NCI-H1417 (cell line): ENCODE measurements at places on chromosomes 1 and 21.

GRCh38 chr1:91104712-91105111 is 82.9 kb upstream of the ZNF644 start:
- no peak for DNase-seq

DNA sequence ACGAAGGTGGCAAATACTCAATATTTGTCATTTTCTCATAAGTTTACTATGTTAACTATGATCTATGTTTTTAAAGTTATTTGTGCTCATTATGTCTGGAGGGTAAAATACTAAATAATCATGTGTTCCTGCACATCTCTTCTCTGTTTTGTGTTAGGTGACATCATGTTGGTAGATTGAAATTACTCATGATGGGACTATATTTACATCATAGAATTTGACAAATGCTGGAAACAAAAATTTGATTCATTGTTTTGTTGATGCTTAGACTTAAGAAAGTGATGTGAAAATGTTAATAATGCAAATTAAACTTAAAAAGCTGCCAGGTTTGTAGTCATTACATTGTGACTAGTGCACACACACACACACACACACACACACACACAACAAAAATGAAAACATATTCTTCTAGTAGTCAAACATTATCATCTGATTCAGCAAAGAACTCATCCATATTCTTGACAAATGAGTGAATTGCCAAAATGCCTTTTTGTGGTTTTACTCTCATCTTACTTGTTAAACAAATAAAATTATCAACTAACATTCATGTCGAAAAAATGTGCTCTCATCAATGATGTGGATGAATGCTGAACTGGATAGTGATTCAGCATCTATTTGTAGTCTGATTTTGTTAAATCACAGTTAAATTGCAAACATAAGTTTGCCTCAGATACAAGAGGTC is 870.7 kb downstream of the BRINP3 start:
- DNase-seq = no peak

GRCh38 chr1:221874285-221875003 is 132.6 kb upstream of the DUSP10 start:
- no peak for DNase-seq

GRCh38 chr1:109838838-109839240 is 71.8 kb upstream of the CSF1 start:
- no peak for DNase-seq

DNA sequence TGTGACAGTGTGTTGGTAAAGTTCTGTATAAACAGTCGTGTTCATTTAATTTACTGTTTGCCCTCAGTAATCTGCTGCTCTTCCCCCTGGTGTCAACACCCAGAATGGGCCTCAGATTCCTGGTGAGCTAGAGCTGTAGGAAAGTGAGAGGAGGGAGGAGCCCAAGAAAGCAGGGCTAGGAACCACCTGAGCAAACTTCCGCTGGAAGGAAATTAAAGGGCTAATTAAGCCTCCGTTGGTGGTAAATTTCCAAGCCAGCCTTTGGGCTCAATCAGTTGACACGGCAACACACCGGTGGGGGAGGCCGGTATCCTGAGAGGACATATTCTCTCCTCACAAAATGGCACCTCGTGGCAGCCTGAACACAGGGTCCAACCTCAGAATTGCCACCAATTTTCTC is 32.9 kb downstream of the RAB3B start:
- DNase-seq = peak; percentile 35

DNA sequence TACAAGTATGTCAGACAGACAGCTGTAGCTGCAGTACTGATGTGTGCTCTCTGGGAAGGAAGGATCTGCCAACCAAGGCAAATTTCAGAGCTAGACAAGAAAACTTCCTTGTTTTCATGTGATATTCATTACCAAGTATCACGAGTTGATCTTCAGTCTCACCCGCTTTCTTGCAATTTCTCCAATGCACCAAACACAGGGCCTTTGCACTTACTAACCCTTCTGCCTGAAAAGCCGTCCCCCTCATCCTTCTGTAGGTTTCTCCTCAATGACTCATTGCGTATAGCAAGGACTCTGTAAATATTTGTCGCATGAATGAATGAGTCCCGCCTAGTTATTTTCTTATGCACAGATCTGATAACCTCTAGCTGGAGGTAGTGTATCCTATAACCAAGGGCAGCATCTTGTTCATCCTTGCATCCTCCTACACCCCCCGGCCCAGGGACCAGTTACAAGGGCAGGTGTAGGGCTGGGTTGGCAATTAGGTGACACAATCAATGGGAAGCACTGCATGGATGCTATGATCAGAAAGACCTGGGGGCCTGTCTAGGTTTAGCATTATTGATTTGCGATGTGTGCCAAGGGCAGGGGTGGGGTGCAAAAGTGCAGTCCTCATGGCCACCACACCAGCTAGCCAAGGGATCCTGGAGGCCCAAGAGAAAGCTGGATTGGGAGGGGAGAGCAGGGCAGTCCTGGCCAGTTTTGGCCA is 51.4 kb upstream of the GPR157 start:
- DNase-seq = no peak

- no peak for DNase-seq
These were observed 106.6 kb upstream of the BARHL2 start for GRCh38 chr1:90823686-90824085.

DNA sequence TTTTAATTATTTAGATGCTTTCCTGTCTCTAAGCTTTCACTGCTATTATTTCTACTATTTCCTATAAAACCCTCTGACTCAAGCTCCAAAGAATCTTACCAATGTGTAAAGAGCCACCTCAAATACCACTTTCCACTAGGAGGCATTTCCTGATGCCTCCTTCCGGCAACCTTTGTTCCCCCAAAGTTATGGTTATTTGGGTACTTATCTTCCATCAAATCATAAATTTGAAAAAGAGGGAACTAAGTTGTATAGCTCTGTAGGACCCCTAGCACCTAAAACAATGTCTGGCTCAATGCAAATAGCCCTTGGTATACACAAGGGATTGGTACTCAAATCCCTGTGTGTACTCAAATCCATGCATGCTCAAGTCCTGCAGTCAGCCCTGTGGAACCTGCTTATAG is 79.6 kb downstream of the NME7 start:
- no peak for DNase-seq

DNA sequence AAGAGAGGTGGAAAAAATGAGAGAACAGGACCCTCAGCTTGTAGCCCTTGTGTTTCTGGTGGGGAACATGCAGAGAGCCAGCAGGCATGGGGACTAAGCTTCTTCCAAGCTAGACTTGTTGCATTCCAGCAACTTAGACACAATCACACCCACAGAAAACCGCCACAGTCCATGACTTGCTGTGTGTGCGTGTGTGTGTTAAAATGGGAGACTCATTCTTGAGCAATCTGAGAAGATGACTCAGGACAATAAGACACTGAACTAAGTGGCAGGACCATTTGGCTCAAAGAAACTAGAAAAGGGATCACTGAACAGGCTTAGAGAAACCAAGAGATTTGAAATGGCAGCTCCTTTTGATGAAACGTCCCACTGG is 78.0 kb downstream of the HLX start:
- no peak for DNase-seq

- no peak for DNase-seq
These were observed 26.2 kb upstream of the A3GALT2 start for GRCh38 chr1:33346927-33347649.

GRCh38 chr1:17018849-17019248 is 7.1 kb upstream of the ATP13A2 start:
- no peak for DNase-seq

DNA sequence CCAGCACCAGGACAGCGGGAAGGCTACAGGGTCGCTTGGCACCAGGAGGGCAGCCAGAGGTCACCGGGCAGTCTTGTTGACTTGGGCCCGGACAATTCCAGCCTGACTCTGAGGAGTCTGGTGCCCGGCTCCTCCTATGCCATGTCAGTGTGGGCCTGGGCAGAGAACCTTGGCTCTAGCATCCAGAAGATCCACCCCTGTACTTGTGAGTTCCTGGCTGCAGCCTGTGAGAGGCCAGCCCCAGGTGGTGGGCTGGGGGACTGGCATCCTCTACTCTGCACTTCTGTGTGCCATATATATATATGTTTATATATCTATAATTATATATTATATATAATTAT is 11.6 kb upstream of the PTPN7 start:
- no peak for DNase-seq

DNA sequence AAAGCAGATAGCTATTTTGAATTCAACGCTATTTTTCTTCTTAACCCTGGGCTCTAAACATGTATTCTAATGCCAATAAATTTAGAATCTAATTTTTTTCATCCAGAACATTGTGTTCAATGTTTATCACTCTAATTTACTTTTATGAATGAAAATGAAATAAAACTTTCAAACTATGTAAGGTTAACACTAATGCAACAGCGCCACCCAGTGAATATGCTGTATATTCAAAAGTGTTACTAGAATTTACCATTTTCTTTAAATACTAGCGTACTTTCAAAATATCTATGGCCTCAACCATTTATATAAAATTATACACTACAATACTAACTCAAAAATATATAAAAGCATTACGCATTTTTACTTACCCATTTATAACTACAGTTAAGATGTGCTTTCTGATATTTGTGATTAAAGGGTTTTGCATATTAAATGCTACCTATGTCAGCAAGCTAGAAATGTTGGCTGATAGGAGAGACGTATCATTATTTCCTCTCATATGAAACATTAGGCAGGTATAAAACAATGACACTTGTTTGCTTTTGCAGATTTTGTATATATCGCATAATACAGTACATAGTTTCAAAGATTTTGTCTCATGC is 5.9 kb upstream of the NUF2 start:
- DNase-seq = peak; percentile 70

GRCh38 chr1:154975409-154976059 is 1.1 kb downstream of the CKS1B start:
- peak; percentile 54 for DNase-seq

DNA sequence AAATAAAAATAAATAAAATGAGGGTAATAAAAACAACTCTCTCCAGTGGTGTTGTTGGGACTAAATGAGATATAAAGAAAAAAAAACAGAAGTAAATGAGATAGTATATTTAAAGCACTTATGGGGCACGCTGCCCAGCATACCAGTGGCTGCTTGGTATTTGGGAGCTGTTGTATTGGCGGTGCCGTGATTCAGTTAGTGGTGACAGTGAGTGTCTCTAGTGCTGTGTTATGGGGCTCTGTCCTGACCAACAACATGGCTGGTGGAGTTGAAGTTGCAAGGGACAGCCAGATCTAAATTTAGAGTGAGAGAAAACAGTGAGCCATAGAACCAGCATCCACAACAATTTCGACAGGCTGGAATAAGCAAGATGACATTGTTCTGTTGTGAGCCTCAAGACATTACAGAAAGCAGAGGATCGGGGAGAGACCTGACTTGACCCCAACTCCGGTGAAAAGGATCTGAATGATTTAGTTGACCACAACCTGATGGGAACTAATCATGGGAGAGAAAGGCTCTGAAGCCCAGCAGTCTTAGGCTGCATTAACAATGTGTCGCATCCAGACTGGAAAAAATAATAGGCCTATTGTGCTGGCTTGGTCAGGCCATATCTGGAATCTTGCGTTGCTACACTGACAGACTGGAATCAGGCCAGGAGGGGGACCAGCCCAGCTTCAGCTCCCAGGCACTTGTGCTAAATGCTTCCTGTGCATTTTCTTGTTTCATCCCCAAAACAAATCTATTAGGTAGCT is 2.4 kb upstream of the MFSD2A start:
- no peak for DNase-seq

DNA sequence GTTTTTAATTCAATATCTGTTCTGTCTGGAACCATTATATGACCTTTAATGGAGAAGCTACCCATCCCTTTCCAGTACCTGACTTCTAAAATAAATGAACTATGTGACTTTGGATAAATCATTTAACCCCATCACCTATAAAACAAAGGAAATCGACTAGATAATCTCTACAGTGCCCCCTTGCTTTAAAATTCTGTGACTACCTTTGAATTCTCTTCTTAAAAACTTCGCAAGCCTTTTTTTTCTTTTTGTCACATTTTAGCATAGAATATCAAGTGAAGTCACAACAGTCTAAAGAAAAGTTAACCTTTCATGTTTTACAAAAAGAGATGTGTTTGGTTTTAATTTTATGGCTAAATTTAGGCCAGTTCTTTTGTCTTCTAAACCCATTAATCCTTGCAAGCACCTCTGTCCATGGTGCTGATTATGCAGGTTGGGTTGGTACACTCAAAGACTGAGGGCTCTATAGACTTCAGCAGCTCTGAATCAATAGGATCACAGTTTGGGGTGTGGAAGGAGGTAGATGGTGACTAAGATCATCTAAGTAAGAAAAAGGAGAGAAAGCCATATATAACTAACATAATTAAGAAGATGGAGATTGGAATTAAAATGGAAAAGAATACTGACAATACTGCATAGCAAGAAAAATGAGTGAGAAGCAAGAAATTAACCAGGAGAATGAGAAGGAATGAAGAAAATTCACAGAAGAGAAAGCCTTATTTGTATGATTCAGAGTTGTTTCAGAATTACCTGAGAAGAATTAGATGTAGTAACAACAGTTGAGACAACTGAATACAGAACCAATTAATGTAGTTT is 59.2 kb downstream of the TBX15 start:
- no peak for DNase-seq

- no peak for DNase-seq
These were observed 89.2 kb upstream of the WNT4 start for GRCh38 chr1:22231995-22232690.
